ENCODE measurements at places on chromosomes 2 and 18.

- peak; percentile 31 for DNase-seq
These were observed 607.5 kb upstream of the SLC39A10 start for GRCh38 chr2:195049372-195050031.

GRCh38 chr2:227466887-227467600 lies 4.9 kb upstream of the AGFG1 start:
- DNase-seq, result no peak

DNA sequence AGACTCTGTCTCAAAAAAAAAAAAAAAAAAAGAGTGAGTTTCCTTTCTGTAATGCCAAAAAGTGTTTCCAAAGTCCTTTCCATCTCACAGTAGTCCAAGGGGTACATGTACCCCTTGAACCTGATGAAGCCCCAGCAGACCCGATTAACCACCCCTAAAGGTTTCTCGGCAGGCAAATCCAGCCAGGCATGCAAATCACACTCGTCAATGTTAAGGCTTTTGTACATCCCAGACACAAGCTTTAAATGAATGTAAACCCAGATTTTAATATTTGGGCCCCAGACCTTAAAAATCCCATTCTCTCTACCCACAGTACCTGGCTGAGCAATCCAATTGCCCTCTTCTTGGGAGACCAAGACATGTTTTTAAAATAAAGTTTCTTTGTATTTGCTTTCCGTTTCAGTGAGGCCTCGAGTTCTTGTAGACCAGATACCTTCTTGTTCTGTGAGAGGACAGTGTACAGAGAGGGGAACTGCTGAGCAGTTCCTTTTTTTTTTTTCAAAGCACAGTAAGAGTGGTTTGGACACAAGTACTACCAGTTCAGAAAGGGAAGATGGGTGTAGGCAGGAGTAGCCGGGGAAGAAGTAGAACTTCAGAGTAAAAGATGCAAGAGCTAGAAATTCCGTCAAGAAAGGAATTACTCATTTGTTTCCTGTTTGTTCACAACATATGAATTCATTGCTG lies at the start of gene NLRC4:
Gene NLRC4 (minus strand): TSS at position 465 of the 684 bp plus-strand sequence. CDS start 8,111 bp downstream, outside the sequence.
- no peak for DNase-seq

DNA sequence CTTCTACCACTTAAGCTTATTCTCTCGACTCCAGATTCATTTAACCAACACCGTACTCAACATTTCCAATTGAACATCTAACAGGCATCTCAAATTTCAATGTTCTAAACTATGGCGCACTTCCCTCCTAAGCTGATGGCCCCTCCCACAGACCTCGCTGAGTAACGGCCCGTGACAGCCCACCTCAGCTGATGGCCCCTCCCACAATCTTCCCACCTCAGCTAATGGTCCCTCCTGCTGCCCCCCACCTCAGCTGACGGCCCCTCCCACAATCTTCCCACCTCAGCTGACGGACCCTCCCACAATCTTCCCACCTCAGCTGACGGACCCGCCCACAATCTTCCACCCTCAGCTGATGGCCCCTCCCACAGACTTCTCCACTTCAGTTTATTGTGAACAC lies 57.1 kb upstream of the TSPYL6 start:
- DNase-seq, result no peak

DNA sequence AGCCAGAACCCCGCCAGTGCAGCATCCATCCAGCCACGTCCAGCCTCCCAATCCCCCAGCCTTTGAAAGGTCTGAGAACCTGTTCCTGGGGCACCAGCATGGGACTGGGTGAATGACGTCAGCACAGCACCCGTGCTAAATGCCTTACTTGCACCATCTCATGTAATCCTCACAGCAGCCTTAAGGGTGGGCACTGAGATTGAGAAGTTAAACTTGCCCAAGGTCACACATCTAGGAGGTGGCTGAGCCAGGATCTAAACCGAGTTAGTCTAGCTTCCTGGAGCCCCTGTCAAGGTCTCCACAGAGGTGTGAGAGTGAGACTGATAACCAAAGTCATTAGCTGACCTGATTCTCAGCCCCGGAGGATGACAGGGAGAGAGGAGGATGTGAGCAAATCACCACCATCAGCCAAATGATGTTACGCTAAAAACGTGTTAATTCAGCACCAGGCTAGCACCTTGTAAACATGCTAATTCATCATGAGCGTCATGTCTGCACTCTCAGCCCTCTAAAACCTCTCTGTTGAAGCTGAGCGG lies 4.6 kb downstream of the CD8A start:
- DNase-seq, result no peak

DNA sequence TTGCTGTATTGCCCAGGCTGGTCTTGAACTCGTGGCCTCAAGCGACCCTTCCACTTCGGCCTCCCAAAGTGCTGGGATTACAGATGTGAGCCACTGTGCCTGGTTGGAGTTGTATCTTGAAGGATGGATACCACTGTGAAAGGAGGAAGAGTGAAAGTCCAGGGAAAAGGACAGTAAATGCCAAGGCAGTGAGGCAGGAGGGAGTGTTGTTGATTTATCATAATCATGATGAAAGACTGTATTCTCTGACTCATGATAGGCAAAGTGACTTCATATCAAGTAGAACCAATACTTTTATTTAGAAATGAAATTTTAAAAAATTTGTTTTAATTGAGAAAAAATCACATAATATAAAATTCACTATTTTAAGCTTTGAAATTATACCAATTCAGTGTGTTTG lies 162.3 kb downstream of the ARHGAP28 start:
- peak; percentile 23 for DNase-seq

- DNase-seq, result no peak
These were observed 57.3 kb downstream of the TWIST2 start for GRCh38 chr2:238905224-238905623.

GRCh38 chr2:191321861-191322662 lies 76.9 kb downstream of the MYO1B start:
- DNase-seq, result peak; percentile 64

DNA sequence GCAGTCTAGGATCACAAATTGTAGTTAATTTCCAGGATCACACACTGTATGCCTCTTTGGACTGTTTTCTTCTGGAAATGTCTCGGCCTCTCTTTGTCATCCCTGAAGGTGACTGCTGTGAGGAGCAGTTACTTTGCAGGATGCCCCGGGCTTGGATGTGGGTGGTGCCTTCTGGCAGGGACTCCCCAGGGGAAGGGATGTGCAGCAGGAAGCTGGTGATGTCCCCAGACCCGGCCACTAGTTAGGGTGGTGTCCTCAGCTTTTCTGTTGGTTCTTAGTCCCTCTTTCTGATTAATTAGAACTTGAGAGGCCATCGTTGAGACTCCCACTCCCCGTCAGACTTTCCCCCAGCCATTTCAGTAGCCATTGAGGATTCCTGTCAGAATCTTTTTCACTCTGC lies 286.6 kb upstream of the HDAC4 start:
- DNase-seq, result no peak

- no peak for DNase-seq
These were observed 36.0 kb upstream of the PDIA6 start for GRCh38 chr2:10848541-10848940.

DNA sequence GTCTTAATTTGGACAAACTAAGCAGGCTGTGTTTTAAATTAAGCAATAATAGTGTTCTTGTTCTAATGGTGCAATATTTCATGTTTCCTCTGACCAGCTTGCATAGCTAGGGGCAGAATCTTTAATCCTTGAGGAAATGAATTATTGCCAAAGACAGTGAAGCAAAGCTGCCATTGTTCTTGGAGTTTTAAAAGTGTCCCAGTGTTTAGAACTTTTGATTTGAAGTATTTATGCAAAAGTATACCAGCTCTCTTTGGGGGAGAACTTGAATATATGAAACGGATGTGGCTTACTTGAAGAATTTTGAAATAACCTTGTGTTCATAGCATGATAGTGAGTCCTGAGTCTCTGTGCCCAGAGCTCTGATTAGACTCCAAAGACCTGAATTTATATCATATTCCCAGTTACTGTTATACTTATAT lies 33.4 kb downstream of the ITGA6 start:
- DNase-seq, result no peak

GRCh38 chr2:71783215-71783614 lies 329.9 kb downstream of the DYSF start:
- no peak for DNase-seq

DNA sequence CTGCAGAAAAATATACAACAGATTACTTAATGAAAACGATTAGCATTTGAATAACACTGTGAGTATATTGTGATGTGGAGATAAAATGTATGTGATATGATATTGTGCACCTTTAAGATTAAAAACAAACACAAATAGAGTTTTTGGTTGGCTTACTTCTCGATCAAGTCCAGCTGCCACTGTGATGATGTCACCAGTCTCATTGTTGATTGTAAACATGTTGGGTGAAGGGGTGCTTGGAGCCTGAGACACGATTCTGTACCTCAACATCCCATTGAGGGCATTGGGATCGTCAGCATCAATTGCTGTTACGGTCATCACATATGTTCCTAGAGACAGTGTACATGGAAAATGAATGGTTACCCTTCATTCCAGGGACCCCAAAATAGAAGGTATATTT lies 174.1 kb downstream of the CDH2 start:
- no peak for DNase-seq

Measured in HS-5 (cell line).